ENCODE measurements at places on chromosomes 3 and 15.

- DNase-seq: no peak
Observed at GRCh38 chr3:39254806-39255449, 24.9 kb downstream of the CX3CR1 start.

GRCh38 chr3:157103860-157104259 lies 56.1 kb downstream of the CCNL1 start:
- DNase-seq: no peak

GRCh38 chr3:184428561-184429175 lies 48.8 kb downstream of the CHRD start:
- DNase-seq: no peak

- DNase-seq: no peak
Observed at GRCh38 chr3:115217678-115218451, 70.8 kb upstream of the ZBTB20 start.

DNA sequence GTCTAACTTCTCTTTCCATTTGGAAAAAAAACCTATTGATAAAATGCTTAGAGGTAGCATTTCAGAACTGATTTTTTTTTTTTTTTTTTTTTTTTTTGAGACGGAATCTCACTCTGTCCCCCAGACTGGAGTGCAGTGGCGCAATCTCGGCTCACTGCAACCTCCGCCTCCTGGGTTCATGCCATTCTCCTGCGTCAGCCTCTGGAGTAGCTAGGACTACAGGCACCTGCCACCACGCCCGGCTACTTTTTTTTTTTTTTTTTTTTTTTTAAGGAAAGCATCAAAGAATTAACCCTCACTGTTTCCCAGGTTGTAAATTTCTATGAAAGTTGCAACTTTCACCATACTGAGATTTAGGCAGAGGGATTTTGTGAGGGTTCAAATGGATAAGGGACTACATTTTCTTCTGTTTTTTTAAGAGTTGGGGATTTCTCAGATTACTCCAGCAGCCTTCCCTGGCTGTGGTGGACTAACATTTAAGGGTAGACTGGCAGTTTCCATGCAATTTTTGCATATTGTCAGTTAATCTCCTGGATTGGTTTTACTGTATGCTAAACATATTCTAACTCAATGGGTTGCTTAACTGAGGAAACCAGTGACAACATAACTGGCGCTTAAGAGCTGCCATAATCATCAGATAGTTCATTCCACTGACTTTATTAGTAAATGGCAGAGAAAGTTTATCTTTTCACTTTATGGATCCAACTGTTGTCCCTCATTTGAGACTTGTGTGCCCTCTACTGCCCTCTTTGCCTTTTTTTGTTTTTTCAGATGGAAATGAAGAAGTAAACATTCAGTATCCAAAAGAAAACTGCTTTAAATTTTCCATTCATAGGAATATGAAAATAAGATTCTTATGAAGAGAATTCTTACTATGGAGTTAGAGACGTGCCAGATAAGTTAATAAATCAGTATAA lies 93.7 kb downstream of the NPTN start:
- no peak for DNase-seq

GRCh38 chr3:160098261-160098908 lies 109.8 kb downstream of the IL12A start:
- DNase-seq: no peak

- no peak for DNase-seq
Observed at GRCh38 chr15:90205886-90206285, 4.8 kb downstream of the SEMA4B start.

DNA sequence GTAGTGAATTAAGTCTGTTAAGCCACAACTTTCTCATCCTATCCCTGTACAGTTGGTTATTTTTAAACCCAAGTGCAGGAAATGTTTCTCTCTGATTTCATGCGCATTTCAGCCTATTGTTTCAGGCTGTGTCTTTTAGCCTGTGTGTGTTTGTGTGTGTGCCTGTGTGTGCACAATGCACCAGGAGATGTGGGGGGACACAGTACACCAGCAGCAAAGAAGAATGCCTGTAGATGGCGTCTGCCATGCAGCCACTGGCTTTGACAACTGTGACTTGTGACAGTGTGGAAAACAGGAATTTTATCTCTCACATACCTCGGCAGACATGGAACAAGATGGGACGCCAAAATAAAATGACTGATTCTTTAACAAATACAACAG lies 43.6 kb upstream of the PLXNA1 start:
- no peak for DNase-seq

DNA sequence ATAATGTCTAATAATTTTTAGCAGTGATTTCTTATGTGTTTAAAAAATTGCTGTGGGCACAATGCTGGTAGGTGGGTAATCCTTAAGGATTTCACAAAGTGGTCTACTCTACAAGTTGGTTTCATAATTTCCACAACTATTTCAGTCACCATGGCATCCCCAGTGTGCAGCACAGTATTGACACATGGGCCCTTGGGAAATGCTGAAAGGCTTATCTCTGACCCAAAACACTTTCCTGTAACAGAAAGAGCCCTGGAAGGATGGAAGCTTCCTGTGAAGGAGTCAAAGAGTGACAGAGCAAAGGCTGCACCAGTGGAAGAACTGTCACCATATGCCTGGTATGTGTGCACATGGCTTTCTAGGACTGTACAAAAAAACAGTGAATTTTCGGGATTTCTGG lies 153.7 kb downstream of the ANO10 start:
- DNase-seq: no peak

GRCh38 chr3:69531576-69532546 lies 146.0 kb upstream of the FRMD4B start:
- DNase-seq: no peak

GRCh38 chr3:34212175-34212574 lies 413.7 kb downstream of the PDCD6IP start:
- DNase-seq: no peak

- DNase-seq: no peak
Observed at GRCh38 chr3:125289429-125289981, 77.0 kb upstream of the SLC12A8 start.

- no peak for DNase-seq
Observed at GRCh38 chr3:66497288-66497984, 3.4 kb downstream of the LRIG1 start.

GRCh38 chr3:29644956-29645636 lies 364.2 kb downstream of the RBMS3 start:
- no peak for DNase-seq

DNA sequence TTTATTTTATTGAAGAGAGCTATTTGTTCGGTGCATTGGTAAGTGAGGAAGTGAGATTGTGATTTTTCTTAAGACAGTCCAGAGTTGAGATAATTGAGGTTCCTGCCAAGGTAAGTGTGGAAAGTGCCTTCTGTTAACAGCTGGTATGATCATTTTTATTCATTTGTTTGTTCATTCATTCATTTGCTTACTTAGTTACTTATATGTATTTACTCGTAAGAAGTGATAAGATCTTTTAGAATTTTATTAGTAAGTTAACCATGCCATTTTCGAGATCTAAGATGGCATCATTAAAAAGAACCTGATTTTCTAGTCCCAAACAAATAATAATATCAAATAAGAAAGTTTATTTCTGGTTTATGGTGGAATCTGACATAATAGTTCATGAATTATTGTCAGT lies 150.0 kb downstream of the GHSR start:
- DNase-seq: no peak

- DNase-seq: no peak
Observed at GRCh38 chr3:188171682-188172467, 17.9 kb downstream of the LPP start.

DNA sequence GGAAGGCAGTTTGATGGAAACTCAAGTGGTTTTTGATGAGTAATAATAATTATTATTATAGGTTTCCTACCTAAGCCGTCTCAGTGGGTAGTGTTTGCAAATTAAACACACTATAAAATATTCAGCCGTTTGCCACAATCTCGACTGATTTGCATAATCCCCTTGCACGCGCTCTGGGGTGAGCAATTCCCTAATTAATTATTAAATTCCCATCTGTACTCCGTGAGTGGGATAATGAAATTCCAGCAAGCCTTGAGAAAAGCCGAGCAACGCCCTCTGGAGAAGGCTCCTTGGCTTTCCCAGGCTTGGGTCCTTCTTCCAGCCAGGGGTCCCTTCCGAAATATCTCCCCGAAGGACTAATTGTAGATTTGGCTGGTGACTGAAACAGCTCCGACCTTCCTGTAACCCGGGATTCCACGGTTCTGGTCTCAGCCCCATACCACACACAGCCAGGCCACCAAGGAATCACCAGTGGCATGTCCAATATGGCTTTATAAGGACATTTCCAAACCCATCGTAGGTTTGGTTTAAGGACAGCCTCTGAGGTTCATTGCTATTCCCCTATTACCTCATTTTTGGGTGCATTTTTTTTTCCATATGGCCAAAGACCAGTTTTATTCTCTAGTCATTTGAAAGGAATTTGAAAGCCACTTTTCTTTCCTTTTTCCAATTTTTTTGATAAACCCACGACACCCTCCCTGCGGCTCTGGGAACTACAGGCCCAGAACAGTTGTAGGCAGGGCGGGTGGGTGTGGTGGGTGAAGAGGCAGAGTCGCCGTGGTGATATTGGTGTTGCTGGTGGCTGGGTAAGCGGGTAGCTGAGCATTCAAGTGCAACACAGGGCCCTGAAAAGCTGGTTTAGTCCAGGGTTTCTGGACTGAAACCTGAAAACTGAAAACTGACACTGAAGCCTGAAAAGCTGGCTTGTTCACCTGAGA lies 33.2 kb upstream of the RGMA start:
- DNase-seq: no peak

DNA sequence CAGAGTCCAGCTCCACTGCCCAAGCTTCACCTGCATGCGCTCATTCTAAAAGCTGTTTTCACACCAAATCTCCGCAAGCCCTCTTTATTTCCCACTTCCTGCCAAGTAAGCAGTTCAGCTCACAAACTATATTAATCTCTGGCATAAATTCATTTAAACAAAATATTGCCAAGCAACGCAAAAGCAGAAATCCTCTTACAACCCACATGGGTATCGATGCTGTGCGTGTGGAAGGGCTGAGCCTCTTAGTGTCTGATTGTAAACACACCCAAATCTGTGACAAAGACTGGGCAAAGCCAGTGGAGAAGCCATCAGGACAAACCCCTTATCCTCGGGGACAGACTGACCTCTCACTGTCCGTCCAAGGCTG lies 124.3 kb upstream of the ATP2B2 start:
- no peak for DNase-seq

- no peak for DNase-seq
Observed at GRCh38 chr3:67305922-67306321, 307.8 kb downstream of the KBTBD8 start.

Data from stimulated activated CD4-positive, alpha-beta T cell treated with anti-CD3 and anti-CD28 coated beads, Interleukin-1b, Interleukin-23, amount 100 ng/mL, for 1 hour (primary cell).